ENCODE measurements at places on chromosomes 3 and 15. TPM values are rescaled to one million over a fixed set of nuclear protein-coding genes. Genes with fewer than 3 reads are reported as not detected.

DNA sequence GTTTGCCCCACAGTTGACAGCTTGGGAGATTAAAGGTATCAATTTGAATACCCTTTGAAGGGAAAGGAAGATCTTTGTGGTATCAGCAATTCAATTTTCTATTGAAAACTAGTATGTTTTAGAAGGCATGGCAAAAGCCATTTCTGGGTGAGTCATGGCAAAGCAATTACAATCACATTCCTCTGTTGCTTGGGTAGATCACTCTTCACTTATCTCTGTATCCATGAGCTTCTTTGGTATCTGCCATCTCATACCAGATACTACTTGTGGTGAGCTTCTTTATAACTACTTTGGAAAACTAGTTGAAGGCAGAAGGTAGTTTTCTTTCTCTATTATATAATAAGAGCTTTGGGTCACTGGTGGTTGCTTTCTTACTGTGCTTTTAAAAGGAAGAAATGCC, 28.3 kb upstream of the LSAMP start:
- no peak overlapping the region for H3K27ac ChIP-seq
- H3K36me3 ChIP-seq: no peaks in the 10 kb centered on the region
- no peak for DNase-seq

- peak overlapping the region; percentile 7 for H3K4me3 ChIP-seq
- peaks cover 52% of the 10 kb centered on the region for H3K4me1 ChIP-seq
- DNase-seq: peak; percentile 71
Observed at GRCh38 chr15:79170256-79170664, 79.7 kb upstream of the RASGRF1 start.

DNA sequence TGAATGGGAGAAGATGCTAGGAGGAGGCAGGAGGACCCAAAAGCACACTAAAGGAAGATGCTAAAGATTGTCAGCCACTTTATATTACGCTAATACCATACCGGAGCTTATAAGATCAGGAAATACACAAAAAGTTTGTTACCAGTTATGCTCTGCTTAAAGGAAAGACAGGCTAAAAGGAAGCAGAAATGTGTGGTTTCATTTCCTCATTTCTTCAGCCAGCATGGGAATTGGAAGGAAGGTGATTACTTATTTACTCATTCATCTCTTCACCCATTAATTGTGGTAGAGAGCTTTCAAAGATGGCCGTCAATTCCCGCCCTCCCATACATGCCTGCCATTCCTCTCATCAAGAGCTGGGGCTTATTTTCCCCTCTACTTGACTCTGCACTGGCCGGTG, 26.7 kb upstream of the TMEM158 start:
- no peaks in the 10 kb centered on the region for H3K27me3 ChIP-seq
- no peaks in the 10 kb centered on the region for H3K36me3 ChIP-seq
- DNase-seq: no peak
- no peak overlapping the region for H3K4me3 ChIP-seq

GRCh38 chr3:187293516-187294430, 2.2 kb upstream of the MASP1 start:
- no peaks in the 10 kb centered on the region for H3K36me3 ChIP-seq
- no peak overlapping the region for H3K27ac ChIP-seq
- no peak for DNase-seq
- no peaks in the 10 kb centered on the region for H3K4me1 ChIP-seq

Gene KCNMB2
- not detected for total RNA-seq

Gene COL8A1
- total RNA-seq: 6.6 TPM

GRCh38 chr3:52185837-52186236, 12.1 kb upstream of the ALAS1 start:
- H3K4me1 ChIP-seq: peaks cover 3% of the 10 kb centered on the region
- H3K36me3 ChIP-seq: no peaks in the 10 kb centered on the region
- no peaks in the 10 kb centered on the region for H3K27me3 ChIP-seq
- no peak overlapping the region for H3K4me3 ChIP-seq
- DNase-seq: no peak

DNA sequence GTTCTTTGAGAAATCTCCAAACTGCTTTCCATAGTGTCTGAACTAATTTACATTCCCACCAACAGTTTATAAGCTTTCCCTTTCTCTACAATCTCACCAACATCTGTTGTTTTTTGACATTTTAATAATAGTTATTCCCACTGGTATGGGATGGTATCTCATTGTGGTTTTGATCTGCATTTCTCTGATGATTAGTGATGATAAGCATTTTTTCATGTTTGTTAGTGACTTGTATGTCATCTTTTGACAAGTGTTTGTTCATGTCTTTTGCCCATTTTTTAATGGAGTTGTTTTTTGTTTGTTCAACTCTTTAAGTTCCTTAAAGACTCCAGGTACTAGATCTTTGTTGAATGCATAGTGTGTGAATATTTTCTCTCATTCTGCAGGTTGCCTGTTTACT, 116.6 kb upstream of the TSC22D2 start:
- DNase-seq: no peak
- no peak overlapping the region for H3K27ac ChIP-seq
- no peaks in the 10 kb centered on the region for H3K36me3 ChIP-seq
- H3K4me1 ChIP-seq: peaks cover 8% of the 10 kb centered on the region
- H3K4me3 ChIP-seq: no peak overlapping the region

Gene SMCO1
- not detected for total RNA-seq

GRCh38 chr3:57078635-57079473, 18.4 kb downstream of the SPATA12 start:
- H3K27me3 ChIP-seq: no peaks in the 10 kb centered on the region
- H3K27ac ChIP-seq: peak overlapping the region; percentile 89
- H3K36me3 ChIP-seq: peaks cover 5% of the 10 kb centered on the region
- peaks cover 35% of the 10 kb centered on the region for H3K4me1 ChIP-seq

- no peak overlapping the region for H3K4me3 ChIP-seq
- DNase-seq: no peak
- H3K36me3 ChIP-seq: no peaks in the 10 kb centered on the region
- H3K27ac ChIP-seq: no peak overlapping the region
- H3K27me3 ChIP-seq: no peaks in the 10 kb centered on the region
Observed at GRCh38 chr15:85019815-85020590, 38.3 kb downstream of the PDE8A start.

GRCh38 chr15:57943754-57944420, 121.6 kb downstream of the ALDH1A2 start:
- DNase-seq: no peak
- no peak overlapping the region for H3K27ac ChIP-seq
- H3K4me3 ChIP-seq: no peak overlapping the region
- no peaks in the 10 kb centered on the region for H3K36me3 ChIP-seq

GRCh38 chr3:29955413-29955812, 651.0 kb upstream of the TGFBR2 start:
- H3K4me3 ChIP-seq: no peak overlapping the region
- H3K27ac ChIP-seq: no peak overlapping the region
- no peaks in the 10 kb centered on the region for H3K4me1 ChIP-seq
- no peaks in the 10 kb centered on the region for H3K27me3 ChIP-seq
- no peak for DNase-seq
- H3K36me3 ChIP-seq: no peaks in the 10 kb centered on the region

GRCh38 chr15:100714034-100714748, 111.8 kb downstream of the ASB7 start:
- no peaks in the 10 kb centered on the region for H3K36me3 ChIP-seq
- peaks cover 72% of the 10 kb centered on the region for H3K4me1 ChIP-seq
- peak overlapping the region; percentile 98 for H3K27ac ChIP-seq

Data from PC-9 (cell line).